ENCODE measurements at places on chromosomes 12 and 14. TPM values are rescaled to one million over a fixed set of nuclear protein-coding genes. Genes with fewer than 3 reads are reported as not detected.

The TMEM52B gene
- total RNA-seq, result 0.50 TPM

The SERPINA10 gene
- not detected for total RNA-seq

The GEMIN2 gene
- total RNA-seq, result 27.0 TPM

- no peak within 1 kb of the TSS for H3K27ac ChIP-seq
- no peaks in the 10 kb centered on the region for H3K27me3 ChIP-seq
- no peaks in the 10 kb centered on the region for H3K36me3 ChIP-seq
- H3K4me3 ChIP-seq, result peak within 1 kb of the TSS; percentile 19
- DNase-seq, result peak; percentile 41
- H3K4me1 ChIP-seq, result no peaks in the 10 kb centered on the region
Measured at GRCh38 chr12:14567351-14568162, at the start of gene PLBD1. TSS of gene PLBD1 (minus strand) at chr12:14567883. CDS start at chr12:14567696, 187 bp downstream.

GRCh38 chr12:46371718-46372543 lies 642 bp downstream of the SLC38A2 start:
- H3K27ac ChIP-seq, result peak overlapping the region; percentile 98
- H3K4me3 ChIP-seq, result peak overlapping the region; percentile 64
- H3K36me3 ChIP-seq, result peaks cover 14% of the 10 kb centered on the region
- peaks cover 7% of the 10 kb centered on the region for H3K4me1 ChIP-seq
- DNase-seq, result peak; percentile 49
- no peaks in the 10 kb centered on the region for H3K27me3 ChIP-seq

- no peak overlapping the region for H3K4me3 ChIP-seq
- H3K27ac ChIP-seq, result no peak overlapping the region
- no peaks in the 10 kb centered on the region for H3K27me3 ChIP-seq
- H3K36me3 ChIP-seq, result no peaks in the 10 kb centered on the region
Measured at GRCh38 chr14:24576771-24577170, 721 bp upstream of the CTSG start.

- H3K27ac ChIP-seq, result no peak overlapping the region
- H3K36me3 ChIP-seq, result no peaks in the 10 kb centered on the region
- no peak for DNase-seq
- H3K4me3 ChIP-seq, result no peak overlapping the region
- no peaks in the 10 kb centered on the region for H3K27me3 ChIP-seq
Measured at GRCh38 chr12:93136253-93137055, 207.4 kb upstream of the EEA1 start.

GRCh38 chr12:19082365-19082911 lies 47.1 kb upstream of the PLEKHA5 start:
- DNase-seq, result no peak
- no peaks in the 10 kb centered on the region for H3K4me1 ChIP-seq
- H3K27me3 ChIP-seq, result no peaks in the 10 kb centered on the region
- H3K36me3 ChIP-seq, result no peaks in the 10 kb centered on the region
- H3K27ac ChIP-seq, result no peak overlapping the region

The RAB15 gene
- 3.6 TPM for total RNA-seq

The PNP gene
- 6.9 TPM for total RNA-seq

- no peaks in the 10 kb centered on the region for H3K27me3 ChIP-seq
- H3K27ac ChIP-seq, result no peak overlapping the region
- H3K36me3 ChIP-seq, result no peaks in the 10 kb centered on the region
- peak; percentile 32 for DNase-seq
- H3K4me3 ChIP-seq, result no peak overlapping the region
Measured at GRCh38 chr12:70828351-70828750, 92.2 kb downstream of the PTPRR start.

DNA sequence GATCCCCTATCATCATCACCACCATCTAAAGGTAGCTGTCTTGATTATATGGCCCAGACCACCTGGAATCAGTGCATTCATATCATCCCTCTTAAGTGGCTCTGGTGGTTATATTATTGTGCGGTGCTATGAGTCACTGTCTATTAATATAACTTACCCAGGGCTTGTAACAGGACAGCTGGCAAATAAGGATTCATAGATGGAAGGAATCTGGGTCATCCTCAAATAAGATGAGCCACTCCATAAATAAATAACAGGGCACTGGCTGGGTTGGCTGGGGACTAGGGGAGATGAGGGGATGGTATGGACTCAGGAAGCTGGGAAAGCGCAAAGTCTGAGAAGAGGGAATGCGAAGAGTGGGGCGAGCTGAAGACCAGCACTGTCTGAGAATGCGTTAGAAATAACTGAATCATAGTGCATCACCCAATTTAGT lies 216.1 kb downstream of the NUAK1 start:
- no peak overlapping the region for H3K4me3 ChIP-seq
- no peaks in the 10 kb centered on the region for H3K36me3 ChIP-seq
- DNase-seq, result peak; percentile 92
- H3K4me1 ChIP-seq, result no peaks in the 10 kb centered on the region

- no peak overlapping the region for H3K4me3 ChIP-seq
- no peak for DNase-seq
- no peak overlapping the region for H3K27ac ChIP-seq
- no peaks in the 10 kb centered on the region for H3K36me3 ChIP-seq
Measured at GRCh38 chr12:108156717-108157116, 27.6 kb downstream of the WSCD2 start.

Measured in fibroblast of lung (primary cell).